CD4-positive, alpha-beta T cell treated with Interleukin-15 for 4 hours (primary cell): ENCODE measurements at places on chromosomes 13 and 19.

DNA sequence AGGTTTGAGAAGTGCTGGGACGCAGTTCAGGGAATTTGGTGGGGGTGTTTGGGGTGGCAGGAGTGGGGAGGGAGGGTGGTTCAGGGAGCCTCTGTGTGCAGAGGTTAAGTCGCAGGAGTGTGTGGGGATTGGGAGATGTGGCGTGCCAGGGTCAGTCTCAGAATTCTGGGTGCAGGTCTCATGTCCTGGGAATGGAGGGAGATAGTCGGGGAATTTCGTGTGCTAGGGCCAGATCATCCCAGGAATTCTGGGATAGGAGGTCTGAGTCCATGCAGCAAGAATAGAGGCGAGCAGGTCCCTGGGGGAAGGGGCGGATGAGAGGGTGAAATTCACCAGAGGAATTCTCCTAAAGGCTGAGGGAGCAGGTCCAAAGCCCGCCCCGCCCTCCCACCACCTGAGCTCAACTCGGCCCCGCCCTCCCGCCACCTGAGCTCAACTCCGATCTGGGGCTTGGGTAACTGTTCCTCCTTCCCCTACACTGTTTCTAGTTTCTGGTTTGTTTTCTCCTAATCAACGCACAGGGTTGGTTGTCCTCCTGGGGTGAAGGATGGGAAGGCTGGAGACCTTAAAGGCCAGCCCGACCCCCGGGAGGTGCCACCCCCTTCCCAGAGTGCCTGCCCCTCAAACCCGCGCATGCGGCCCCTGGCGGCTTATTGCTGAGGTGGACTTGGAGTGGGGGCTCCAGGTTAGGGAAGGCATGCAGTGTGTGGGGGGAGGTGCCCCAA is 15.2 kb downstream of the KCNC3 start:
- DNase-seq, result no peak

- DNase-seq, result no peak
These were observed 17.4 kb upstream of the NPAS1 start for GRCh38 chr19:47002106-47002766.

GRCh38 chr13:109275139-109275745 is 511.1 kb downstream of the IRS2 start:
- DNase-seq, result no peak

GRCh38 chr13:94369972-94370436 is 109.5 kb downstream of the DCT start:
- no peak for DNase-seq

- peak; percentile 71 for DNase-seq
These were observed 11.6 kb upstream of the GPR18 start for GRCh38 chr13:99269627-99270241.

DNA sequence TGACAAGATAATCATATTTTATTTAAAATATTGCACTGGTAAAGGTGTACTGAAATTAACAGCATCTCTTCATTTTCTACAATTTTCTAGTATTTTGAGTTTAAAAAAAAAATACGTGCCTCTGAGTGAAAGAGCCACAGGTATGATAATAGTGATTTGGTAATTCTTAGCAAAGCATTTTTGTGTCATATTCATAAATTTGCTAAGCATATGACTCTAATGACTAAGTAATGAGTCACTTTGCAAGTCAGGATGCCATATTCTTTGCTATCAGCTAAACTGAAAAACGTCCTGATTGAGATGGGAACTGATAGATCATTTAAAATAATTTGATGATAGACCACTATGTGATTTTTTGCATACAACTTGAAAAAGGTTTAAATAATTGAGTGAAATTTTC is 136.1 kb upstream of the IRS2 start:
- no peak for DNase-seq

- DNase-seq, result peak; percentile 40
These were observed 1.2 kb downstream of the CGB7 start for GRCh38 chr19:49056101-49056901.

DNA sequence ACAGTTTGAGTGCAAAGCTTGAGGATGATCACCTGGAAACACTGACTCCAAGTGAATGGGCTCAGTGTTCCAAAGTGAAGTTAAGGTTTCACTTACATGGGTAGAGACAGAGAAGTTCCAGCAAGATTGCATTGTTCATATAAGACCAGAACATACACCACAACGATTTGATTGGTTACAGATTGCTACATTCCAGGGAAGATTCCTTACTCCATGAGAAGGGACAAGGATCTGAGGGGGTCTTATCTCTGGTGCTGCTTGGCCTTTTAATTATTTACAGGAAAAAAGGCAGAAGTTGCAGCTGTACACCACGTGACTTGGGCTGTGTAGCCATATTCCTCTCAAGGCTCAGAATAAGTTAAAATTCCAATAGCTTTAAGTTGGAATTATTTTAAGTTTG is 12.3 kb downstream of the WDFY2 start:
- DNase-seq, result no peak

DNA sequence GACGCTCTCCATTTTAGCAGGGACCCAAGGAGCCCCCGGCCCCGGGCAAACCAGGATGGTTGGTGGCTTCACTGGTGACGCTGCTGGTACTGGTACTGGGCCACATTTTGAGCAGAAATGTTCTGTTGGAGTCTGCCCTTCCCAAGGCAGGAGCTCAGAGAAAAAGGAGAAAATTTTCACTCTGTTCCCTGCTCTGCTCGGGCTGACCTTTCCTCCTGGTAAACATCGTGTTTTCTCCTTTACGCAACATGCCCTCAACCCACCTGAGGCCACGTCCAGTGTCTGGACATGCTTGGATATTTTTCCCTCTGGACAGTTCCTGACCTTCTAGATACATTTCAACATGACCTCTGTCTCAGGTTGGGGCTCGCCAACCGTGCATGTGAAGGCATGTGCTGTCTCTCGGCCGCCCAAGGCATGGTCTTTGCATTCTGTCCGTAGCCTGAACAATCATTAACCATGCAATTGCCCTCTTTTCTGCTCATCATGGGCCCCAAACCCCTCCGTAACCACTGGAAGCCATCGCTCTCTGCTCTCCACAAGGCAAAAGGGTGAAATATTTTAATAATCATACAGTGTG is 115.2 kb upstream of the PEG3 start:
- no peak for DNase-seq

GRCh38 chr13:21025539-21025938 is 35.8 kb downstream of the LATS2 start:
- no peak for DNase-seq

GRCh38 chr19:55275851-55276719 is 3.8 kb downstream of the HSPBP1 start:
- peak; percentile 39 for DNase-seq

- no peak for DNase-seq
These were observed 4.0 kb downstream of the CEBPA start for GRCh38 chr19:33298146-33298911.

DNA sequence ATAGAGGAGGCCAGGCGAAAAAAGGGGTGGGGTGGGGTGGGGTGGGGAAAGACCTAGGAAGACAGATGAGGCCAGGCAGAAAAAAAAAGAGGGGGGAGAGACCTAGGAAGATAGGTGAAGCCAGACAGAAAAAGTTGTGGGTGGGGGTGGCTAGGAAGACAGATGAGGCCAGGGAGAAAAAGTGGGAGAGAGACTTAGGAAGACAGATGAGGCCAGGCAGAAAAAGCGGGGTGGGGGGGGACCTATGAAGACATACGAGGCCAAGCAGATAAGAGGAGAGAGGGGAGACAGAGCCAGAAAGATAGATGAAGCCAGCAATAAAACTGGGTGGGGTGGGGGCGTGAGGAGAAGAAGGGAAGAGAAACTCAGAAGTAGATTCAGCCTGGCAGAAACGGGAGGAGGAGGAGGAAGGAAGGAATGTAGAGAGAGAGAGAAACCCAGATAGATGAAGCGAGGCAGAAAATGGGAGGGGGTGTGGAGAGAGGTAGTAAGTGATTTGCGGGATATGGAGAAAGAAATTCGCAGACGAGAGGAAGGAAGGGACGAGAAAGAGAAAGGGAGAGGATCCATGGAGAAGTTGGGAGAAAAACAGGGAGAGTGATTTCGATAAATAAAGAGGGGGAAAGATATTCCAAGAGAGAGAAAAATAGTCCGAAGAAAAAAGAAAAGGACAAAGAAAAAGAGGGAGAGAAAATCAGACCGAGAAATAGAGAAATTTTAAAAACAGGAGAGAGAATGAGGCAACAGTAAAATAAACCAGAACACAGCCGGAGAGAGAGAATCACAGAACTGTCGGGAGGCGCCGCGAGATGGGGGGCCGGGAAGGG is 12.2 kb upstream of the CACNG6 start:
- no peak for DNase-seq

GRCh38 chr13:107138486-107138885 is 570.5 kb upstream of the ARGLU1 start:
- DNase-seq, result no peak

DNA sequence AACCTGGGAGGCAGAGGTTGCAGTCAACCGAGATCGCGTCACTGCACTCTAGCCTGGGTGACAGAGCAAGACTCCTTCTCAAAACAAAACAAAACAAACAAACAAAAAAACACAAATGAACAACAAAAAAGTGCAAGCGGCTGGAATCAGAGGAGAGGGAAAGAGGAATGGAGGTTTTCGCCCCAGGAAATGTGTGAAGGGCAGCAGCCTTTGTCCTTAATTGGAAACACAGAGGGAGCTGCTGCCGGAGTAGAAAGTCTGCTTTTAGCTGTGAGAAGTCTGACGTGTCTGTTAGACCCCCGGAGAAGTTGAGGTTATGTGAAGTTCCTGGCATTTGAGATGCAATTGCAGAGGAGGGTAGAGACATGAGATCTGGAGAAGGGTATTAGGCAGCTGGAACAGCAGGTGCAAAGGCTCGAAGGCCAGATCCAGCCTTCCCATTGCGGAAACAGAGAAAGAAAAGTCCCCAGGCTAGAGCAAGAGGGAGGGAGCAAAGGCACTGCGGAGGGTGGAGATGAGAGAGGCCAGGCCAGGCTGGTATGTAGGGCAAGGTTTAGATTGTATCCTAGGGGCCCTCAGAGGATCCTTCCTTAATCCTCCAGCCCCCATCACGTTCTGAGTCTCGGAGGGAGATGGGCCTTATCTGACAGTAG is 473 bp downstream of the TMIGD2 start:
- DNase-seq, result no peak

GRCh38 chr19:18263324-18264136 is 10.7 kb downstream of the IQCN start:
- DNase-seq, result no peak

DNA sequence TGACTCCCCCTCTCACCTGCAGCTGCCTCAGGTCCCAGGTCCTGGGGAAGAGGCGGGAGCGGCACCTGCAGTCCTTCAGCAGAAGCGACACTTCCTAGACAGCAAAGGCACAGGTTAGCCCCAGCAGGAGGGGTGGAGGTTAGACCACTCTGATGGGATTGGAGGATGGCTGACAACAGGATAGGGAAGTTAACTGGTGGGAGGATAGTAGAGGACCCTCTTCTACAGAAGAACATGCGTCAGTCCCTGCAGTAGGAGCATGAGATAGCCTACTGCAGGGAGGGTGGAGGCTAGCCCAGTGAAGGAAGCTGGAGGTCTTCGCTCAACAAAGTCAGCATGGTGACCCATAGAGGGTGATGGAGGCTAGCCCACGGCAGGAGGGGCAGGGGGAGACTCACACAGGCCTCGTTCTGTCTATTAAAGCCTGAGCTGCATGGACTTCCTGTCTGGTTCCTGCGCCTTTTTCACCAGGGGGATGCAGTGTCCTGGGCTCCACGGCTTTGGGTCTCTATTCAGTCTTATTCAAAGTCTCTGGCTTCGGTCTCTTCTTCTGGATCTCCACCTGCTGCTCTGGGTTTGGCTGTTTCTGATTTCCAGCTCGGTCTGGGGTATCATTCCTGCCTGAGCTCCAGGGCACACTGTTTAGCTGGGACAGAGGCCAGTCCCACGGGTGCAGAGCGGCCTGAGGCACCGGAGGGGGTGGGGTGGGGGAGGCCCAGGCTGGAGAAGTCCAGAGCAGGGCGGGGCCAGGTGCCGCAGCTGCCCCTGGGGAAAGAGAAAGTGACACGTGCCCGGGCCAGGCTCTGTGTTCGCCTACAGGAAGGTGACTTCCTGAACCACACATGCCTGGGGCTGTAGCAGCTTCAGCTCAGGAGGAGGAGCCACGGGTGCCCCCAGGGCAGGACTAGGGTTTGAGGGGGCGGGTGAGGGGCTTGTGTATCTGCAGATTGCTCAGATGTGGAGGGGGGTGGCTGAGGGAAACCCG is 7.3 kb downstream of the IFNL3 start:
- peak; percentile 30 for DNase-seq

- DNase-seq, result no peak
These were observed 80.4 kb downstream of the MAP4K1 start for GRCh38 chr19:38537071-38537936.

GRCh38 chr19:4688587-4688986 is 18.4 kb upstream of the MYDGF start:
- no peak for DNase-seq

DNA sequence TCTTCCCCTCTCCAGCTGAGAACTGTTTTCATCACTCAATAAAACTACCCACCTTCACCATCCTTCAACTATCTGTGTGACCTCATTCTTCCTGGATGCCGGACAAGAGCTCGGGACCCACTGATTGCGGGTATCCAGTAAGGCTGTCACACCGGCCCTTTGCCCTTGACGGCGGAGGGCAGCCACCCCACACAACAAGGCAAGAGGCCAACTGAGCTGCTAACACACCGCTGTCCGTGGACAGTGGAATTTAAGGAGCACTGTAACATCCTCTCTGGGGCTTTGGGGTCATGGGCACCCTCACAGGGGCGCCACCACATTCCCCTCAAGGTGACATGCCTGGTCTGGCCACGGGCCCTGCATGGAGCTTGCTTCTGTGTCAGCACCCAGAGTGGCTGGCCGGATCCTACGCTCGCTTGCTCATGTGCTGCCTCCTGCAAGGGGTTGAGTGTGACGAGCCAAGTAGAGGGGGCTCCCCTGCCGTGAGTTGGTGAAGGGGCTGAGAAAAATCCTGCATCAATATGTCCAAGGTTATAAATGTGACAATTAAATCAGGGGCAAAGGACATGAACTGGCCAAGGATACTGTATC is 31.4 kb downstream of the LHFPL6 start:
- DNase-seq, result no peak

DNA sequence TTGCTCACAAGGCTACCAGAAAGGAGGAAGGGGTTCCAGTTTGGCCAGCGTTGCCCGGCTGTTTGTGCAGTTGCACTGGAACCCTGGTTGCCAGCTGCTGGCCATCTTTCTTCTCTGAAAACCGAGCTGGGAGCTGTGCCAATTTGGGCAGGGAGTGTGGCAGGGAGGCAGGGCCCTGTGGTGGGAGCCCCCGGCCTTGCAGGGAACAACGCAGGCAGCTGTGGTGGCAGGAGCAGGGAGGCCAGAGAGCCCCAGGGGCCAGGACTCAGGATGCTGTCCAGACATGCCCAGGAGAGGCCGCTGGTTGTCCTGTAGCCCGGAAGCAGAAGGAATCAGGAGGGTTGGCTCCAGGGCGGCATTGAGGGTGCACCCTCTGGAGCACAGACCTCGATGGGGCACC is 4.8 kb downstream of the KMT5C start:
- DNase-seq, result no peak
